D341Med (cell line): ENCODE measurements at places on chromosomes 1 and 21.
A peak's percentile ranks its signal among the peaks of the same experiment; 100 is the strongest.

DNA sequence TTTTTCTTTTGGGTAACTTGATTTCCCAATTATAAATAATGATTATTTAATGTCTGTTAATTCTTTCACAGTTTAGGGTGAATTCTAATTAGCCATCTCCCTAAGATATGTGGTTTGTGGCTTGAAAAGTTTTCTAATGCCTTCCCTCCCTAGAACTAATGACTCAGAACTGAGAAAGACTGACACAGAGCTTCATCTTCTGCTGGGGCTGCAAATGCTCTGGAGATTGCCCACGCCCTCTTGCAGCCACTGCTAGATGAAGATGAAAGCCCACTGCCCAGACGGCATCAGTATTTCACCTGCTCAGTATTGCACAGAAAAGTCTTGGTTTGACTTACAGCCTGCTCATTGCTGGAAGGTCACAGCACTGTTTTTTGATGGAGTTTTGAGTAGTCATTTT is 101.5 kb downstream of the ST6GALNAC3 start:
- DNase-seq: no peak

GRCh38 chr21:15839601-15840000 is 109.8 kb downstream of the USP25 start:
- DNase-seq: no peak

DNA sequence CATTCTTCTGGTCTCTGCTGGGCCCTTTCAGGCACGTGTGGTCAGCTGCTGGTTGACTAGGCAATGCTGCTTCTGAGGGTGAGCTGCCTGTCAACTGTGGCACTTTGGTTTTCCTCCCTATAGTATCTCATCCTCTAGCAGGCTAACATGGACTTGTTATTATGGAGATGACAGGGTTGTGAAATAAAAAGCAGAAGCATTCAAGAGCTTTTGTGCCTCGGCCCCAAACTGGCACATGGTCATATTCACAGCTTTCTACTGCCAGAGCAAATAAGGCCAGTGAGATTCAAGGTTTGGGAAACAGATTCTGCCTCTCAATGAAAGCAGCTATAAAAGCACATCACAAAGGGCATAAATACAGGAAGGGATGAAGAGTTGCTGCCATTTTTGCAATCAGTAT is 1.6 kb upstream of the ZNF124 start:
- DNase-seq: no peak

- DNase-seq: no peak
Observed at GRCh38 chr1:157849229-157849875, 7.7 kb upstream of the CD5L start.

DNA sequence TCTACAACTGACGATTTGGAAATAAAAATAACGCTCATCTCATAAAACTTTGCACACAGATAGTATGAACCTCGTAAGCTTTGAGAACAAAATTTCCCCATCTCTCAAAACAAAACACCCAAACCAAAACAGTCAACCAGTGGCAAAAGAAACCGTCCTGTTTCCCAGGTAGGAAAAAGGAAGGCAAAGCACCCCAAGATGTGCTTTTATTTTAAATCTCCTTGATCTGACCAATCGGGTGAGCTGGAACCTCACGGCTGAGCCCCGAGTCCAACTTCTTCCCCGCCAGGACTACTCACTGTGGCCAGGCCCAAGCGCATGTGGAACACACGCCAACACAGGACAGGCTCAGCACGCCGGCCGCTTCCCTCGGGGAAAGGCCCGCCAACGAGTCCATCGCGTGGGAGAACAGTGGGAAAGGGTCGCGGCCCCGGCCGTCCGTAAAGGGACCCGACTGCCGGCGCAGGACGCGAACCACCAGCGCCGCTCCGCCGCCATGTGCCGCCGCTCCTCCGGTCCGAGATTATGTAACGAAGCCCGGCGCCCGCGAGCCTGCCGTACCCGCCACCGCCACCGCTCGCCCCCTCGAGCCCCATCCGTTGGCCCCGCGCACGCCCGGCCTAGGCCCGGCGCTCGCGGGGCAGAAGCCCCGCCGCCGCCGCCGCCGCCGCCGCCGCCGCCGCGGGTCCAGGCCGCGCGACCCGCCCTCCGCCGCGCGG is 759 bp downstream of the AHCTF1 start:
- DNase-seq: peak; percentile 76

- DNase-seq: no peak
Observed at GRCh38 chr1:211329764-211330201, 3.1 kb downstream of the TRAF5 start.
